Activated CD8-positive, alpha-beta memory T cell treated with anti-CD3 and anti-CD28 coated beads for 4 hours (primary cell): ENCODE measurements at places on chromosomes 3 and 15.

DNA sequence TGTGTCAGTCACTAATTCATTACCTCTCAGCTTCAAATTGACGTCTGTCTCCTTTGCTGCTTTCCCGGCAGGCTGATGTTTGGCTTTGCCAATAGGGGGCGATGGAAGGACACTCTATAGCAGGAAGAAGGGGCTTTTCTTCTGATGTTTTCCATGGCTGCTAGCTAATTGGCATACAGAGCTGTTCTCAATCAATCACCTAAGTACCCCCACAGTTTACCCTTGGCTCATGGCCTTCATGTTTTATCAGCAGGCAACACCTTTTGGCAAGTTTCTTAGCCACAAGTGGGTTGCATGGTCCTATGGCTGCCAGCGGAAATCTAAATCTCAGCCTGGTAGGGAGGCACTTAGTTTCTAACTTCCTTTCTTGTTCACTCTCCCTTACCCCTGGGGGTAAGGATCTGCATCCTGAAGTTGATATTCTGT is 45.0 kb downstream of the ESYT3 start:
- no peak for DNase-seq

DNA sequence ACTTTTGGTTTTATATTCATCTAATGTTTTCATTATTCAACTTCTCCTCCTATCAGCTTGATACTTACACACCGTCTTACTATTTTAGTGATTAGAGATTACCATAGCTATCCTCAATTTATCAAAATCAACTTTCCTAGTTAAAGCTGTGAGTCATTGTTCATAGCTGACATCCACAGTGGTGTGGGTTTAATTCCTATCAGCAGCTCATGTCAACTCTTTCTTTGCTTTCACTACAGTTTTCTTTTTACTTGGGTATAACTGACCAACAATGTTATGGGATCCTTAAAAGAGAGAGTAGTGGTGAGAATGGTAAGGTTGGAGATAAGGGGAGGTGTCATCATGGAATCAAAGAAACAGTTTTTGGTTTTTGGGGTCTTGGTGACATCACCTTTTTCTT is 112.7 kb downstream of the NFKBIZ start:
- no peak for DNase-seq

DNA sequence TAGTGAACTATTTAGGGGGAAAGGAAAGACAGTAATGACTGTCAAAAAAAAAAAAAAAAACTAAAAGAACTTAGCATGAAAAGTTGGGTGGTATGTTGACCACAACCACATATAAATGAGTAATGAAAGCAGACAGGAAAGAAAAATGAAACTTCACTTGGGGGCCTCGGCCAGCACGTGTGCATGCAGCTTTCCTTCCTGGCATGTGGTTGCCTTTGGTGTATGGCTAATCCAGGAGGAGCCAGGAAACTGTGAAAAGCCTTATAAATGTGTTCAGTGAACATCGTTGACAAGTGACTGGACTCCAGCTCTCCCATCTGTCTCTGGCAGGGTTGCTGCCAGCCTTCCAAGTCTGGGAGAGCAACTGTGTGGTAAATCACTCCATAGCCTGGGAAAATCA is 195.1 kb downstream of the DTWD1 start:
- no peak for DNase-seq

DNA sequence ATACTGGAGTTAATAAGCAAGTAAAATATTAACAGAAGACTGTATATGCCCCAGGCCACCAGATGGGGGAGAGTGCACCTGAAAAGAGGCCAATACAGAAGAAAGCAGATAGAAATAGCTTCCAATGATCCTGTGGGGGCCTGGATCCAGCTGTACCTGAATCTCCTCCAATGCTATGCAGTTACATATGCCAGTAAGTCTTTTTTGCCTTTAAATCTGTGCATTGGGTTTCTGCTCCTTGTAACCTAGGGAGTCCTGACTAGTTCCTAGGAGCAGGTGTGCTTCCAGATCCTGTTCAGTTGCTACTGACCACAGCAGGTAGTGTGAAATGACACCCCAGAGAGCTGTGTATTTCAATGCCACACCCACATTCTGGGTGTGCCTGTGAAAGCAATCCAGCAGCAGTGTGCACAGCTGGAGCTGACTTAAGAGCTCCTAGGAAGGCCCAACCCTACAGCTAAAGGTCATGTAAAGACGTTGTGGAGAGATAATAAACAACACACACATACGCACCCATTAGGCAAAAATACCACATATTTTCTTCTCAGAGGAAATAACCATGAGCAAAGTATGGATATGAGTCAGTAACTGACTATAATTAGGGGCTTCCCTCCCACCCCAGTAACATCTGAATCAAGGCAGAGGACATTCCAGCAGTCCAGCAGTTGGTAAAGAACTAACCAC is 62.2 kb upstream of the AKAP13 start:
- DNase-seq, result no peak

GRCh38 chr3:127905556-127905955 is 9.5 kb upstream of the KBTBD12 start:
- DNase-seq, result no peak

DNA sequence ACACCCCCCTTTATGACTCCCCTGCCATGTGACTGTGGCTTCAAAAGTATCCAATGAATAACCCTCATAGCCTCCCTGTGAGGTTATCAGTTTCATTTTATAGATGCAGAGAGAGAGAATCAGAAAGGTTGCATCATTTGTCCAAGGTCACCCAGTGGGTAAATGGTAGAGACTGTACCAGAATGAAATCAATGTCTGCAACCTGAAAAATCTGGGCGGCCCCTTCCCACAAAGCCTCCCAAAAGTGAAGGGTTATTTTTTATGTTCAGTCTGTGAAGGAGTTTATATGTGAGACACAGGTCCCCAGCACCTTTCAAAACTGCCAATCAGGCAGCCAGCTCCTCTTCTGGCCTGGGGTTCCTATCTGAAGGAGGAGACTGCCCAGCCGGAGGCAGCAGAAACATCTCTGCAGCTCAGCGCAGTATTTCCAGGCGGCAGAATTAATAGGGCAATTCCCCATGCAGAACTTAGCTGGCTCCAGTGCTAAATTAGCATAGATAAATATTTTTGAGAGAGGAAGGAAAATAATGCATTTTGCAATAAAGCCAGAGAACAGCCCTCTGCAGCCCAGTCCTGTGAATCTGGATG is 130.8 kb upstream of the PRR20G start:
- DNase-seq, result no peak

GRCh38 chr3:127712881-127713771 is 40.4 kb downstream of the ABTB1 start:
- no peak for DNase-seq

DNA sequence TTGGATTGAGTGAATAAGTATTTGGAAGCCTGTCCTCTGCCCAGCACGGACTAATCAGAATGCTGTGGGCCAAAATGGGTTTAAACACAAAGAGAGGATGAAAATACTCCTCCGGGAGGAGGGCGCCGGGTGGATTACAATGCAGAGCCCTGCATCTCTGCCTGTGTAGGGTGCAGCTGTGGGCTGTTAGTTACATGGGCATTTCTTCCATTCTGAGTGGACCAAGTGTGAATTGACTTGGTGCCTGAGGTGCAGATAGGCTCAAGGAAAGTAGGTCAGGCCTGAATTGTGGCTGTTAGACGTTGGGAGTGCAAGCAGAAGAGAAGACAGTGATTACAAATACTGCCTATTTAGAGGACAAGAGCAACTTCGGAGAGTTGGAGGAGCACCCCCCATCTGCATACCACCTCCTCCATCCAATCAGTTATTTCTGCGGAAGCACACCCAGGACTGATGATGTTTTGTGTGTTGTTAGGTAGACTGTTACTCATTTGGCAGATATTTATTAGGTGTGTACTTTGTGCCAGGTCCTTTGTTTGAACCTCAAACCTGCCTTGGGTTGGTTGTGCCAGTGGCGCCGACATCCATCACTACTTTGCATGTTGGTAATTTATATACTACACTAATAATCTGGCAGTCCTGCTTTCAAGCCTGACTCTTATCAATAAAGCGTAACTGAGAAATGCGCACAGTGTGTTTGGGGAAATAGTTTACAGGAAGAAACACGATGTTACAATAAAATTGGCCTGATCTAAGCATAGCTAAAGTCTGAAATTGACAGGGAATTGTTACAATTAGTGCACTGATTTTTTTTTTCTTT is 33.0 kb downstream of the PTPRG start:
- DNase-seq, result no peak

- DNase-seq, result no peak
Measured at GRCh38 chr3:108833611-108834010, 11.0 kb downstream of the TRAT1 start.

DNA sequence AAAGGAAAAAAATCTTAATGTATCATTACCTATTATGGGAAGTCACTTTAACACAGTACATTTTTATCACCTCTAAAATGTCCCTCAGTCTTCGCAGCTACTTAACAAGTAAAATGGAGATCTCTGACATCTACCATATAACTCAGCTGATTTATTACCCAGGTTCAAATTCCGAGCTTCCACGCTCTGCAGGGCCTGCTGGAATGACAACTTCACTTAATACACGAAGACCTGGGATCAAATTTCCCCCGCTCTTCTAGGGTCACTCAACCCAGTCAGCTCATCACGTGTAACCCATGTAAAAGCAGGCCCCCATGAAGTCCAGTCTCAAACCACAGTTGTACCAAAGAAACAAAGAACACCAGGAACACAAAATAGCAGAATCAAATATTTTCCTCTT is 44.2 kb upstream of the ACP3 start:
- DNase-seq, result no peak
